RCC 7860 (cell line): ENCODE measurements at places on chromosomes 4 and X.
A peak's percentile ranks its signal among the peaks of the same experiment; 100 is the strongest.

DNA sequence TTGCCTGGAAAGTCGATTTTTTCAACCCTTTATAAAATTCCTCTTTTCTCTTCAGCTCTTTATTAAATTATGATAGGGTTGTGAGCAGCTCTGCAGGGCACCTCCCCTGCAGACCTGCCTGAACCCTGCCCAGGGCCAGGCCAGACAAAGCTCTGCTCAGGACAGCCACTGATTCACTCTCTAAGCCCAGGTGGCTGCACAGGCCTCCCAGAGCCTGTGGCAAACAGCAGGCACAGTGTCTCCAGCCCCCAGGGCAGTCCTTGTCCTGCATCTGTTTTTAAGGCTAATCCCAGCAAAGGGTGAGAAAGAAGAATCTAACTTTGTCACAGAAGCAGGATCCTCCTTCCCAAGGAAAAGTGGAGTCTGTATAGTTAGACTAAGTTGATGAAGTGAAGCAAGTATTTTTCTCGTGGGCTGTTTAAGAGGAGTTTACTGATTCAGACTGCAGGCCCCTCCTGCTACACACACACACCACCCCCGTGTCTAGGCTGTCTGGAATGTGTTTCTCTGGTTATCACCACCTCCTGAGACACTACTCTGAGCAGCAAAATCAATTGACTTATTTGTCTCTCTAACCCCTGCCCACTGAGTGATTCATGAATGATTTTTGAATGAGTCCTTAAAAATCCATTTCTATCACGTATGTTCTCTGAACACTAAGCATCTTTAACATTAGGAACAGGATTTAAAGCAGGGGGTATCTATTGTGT lies 101.7 kb downstream of the CHIC2 start:
- peak; percentile 18 for DNase-seq

DNA sequence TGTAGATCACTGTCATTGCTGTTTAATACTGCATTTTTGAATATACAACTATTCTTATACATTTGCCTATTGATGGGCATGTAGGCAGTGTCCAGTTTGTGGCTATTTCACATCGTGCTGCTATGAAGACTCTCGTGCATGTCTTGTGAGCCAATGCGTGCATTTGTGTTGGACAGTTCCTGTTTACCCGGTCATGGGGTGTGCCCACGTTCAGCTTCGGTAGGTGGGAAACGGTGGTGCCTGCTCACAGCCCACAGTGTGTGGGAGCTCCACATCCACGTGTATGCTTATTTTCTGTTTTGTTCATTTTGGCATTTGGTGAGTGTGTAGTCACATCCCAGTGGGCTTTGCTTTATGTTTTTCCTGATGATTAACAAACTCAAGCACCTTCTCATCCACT lies 19.7 kb upstream of the RNF212 start:
- no peak for DNase-seq

DNA sequence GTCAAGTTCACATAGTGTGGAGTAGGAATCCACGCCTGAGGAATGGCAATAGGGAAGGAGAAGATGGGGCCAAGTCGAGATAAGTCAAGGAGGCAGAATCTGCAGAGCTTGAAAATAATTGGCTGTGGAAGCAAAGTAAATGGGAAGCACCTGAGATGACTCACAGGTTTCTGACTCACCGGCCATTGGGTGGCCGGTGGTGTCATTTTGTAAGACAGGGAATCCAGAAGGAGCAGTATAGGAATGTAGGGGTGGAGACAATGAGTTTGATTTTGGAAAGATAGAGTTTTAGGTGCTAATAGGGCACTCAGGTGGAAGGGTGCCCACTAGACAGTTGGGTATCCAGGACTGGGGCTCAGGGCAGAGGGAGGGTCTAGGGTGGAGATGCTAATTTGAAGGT lies 201.0 kb upstream of the MAMLD1 start:
- peak; percentile 42 for DNase-seq

DNA sequence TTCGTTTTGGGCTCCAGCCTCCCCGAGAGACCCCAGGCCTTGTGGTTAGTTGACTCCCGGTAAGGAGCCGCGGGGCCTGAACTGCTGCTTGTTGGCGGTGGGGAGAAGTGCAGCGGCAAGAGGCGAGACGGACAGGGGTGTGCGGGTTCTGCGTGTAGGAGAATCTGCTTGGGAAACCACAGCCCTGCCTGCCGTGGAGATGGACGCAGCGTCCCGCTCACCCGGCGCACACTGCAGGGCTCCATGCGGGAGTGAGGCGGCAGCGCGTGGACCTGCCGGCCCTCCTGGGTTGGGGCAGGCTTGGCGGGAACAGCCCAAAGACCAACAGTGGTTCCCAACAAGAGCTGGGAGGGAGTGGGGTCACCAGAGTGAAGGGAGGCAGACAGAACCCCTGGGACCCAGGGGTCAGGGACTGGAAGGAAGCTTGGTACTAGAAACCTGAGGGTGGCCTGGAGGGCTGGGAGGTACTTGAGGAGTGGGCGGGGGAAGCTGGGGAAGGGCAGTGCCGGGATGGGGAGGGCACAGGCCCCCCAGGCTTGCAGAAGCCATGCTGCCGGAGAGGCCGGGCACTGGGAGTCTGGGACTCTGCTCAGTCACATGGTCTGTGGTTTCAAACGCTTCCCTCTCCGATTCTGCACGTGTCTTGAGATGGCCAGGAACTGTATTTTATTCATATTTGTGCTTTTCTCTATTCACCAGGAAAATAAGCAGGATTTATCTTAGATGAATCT lies 70.8 kb downstream of the RGS12 start:
- no peak for DNase-seq

GRCh38 chr4:139575072-139575471 lies 19.1 kb upstream of the SETD7 start:
- no peak for DNase-seq

- no peak for DNase-seq
Measured at GRCh38 chr4:3711183-3712111, 54.7 kb upstream of the ADRA2C start.

GRCh38 chrX:72060196-72060920 lies 71.4 kb downstream of the RTL5 start:
- no peak for DNase-seq

DNA sequence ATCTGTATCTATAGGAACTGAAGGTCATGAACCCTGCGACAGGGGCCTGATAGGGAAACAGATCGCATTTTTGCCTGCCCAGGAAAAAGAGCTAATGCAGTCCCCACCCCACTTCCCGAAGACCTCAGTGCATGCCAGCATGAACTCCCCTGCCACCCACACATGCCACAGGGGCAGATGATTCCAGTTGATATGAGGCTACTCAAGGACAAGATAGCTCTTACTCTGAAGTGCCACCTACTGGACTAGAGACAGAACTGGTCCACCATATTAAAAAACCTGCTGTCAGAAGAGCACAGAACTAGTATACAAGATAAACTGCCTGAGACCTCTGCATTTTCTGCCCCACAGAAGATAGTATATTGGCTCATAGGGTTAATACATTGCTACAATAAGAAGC lies 68.0 kb downstream of the YIPF7 start:
- DNase-seq = no peak

- no peak for DNase-seq
Measured at GRCh38 chr4:91485415-91485814, 818.4 kb upstream of the GRID2 start.

GRCh38 chr4:100417565-100417964 lies 100.3 kb downstream of the EMCN start:
- no peak for DNase-seq

DNA sequence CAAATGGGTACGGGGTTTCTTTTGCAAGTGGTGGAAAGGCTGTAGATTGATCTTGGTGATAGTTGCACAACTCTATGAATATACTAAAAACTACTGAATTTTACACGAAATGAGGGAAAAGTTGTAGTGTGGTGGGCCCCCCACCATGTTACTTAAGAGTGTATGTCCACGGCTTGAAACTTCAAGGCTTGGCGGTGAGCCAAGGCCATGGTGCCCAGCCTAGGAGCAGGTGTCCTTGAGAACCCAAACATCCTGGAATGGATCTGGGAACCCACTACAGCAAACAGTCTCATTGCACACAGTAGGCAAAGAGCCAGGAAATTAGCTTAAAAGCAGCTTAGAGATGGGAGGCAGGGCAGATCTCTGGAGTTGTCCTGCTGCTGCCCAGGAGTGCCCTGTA lies 62.9 kb downstream of the BRCC3 start:
- no peak for DNase-seq

DNA sequence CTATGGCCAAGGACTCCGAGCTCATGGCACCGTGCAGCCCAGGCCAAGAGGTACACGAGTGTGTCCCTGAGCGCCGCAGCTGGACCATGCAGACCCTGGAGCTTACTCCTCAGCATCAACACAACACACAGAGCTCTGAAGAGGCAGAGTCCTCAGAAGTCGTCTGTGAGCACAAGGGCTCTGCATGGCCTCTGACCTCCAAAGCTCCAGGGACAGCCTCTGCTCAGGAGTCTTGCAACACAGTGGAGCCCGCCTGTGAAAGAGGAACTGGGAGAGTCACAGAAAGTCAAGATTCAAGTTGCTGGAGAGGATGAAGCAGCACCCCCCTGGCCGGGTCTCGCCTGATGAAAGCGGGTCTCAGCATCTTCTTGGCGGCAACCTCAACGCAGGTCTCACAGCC lies 2.9 kb downstream of the LRPAP1 start:
- DNase-seq = no peak

- no peak for DNase-seq
Measured at GRCh38 chr4:88599298-88599697, 7.0 kb downstream of the HERC3 start.

- no peak for DNase-seq
Measured at GRCh38 chr4:20614816-20615215, 85.4 kb upstream of the PACRGL start.

- no peak for DNase-seq
Measured at GRCh38 chrX:19870710-19871490, 16.5 kb downstream of the SH3KBP1 start.

- DNase-seq = no peak
Measured at GRCh38 chrX:21993265-21993664, 38.9 kb upstream of the PHEX start.
